Natural killer cell treated with Interleukin-12 subunit alpha and Interleukin-12 subunit beta and Interleukin-15 and Interleukin-18, amount 100 ng/mL, for 72 hours (primary cell): ENCODE measurements at places on chromosomes 1 and 21. TPM values are rescaled to one million over a fixed set of nuclear protein-coding genes. Genes with fewer than 3 reads are reported as not detected.

DNA sequence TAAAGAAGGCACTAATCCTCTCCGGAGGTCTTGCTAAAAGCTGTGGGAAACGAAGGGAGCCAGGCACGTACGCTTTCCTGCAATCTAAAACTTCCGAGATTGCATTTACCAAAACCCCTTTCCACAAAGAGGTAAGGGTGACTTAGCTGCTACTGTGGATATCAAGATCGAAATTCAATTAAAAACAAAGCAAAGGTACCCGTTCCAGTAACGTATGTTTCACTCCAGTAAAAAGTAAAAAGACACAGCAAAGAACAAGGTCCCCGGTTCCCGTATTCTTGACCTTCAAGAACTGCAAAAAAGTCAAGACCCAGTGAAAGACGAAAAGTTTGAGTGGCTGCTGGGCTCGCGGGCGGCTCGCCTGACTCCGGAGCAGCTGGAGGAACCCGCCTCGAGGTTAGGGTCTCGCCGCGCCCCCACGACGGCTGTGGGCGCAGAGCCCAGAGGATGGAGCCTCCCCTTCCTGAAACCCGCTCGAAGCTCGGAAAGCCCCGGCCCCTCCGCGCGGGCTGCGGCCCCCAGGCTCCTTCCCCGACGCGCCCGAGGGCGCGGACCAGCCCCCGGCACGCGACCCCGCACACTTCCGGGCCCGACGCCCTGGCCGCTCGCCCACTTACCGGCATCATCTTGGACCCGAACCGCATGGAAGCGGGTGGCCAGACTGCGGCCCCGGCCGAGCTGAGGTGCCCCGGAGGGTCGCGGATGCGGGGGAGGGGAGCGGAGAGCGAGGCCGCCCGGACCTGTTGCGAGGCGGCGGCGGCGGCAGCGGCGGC is 524 bp downstream of the TP53BP2 start:
- H3K27ac ChIP-seq: peak overlapping the region; percentile 98
- peak overlapping the region; percentile 94 for H3K4me3 ChIP-seq
- no peaks in the 10 kb centered on the region for H3K27me3 ChIP-seq
- H3K4me1 ChIP-seq: peaks cover 45% of the 10 kb centered on the region
- H3K36me3 ChIP-seq: peaks cover 5% of the 10 kb centered on the region
- peak; percentile 80 for DNase-seq

DNA sequence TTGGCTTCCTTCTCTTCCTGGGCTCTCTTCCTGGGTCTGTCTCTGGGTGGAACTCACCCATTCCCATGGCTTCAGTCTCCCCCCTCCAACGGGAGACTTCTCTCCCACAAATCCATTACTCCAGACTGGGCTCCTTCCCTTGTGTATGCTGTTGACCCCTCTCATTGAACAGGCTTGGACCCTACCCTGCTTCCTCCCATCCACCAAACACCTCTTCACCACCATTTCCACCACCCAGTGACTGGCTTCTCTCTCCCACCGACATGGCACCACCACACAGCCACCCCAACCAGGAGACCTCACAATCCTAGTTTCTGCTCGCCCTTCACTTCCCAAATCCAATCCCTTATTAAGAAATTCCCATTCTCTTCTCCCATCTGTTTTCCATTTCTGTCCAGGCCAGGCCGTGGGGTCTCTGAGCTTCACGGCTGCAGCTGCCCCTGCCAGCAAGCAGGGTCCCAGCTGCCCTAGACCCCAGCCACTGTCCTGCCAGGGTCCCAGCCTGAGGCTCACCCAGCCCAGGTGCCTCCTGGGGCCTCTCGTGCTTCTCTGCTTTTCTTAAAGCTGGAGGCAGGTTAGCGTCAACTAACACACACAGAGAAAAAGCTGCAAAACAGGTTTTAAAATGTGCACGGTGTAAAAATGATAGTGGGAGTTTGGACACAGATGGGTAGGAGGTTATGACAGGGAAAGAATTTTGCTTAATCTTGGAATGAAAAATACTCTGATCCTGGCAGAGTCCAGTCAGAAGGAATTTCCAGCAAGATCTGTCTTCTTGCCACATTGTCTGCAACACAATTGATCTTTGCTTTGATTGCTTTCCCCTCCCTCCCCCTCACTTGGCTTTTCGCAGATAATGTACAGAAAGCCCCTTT is 383.8 kb upstream of the VAMP3 start:
- H3K27me3 ChIP-seq: no peaks in the 10 kb centered on the region
- no peaks in the 10 kb centered on the region for H3K4me1 ChIP-seq
- H3K27ac ChIP-seq: no peak overlapping the region
- no peaks in the 10 kb centered on the region for H3K36me3 ChIP-seq
- H3K4me3 ChIP-seq: no peak overlapping the region

GRCh38 chr1:169309178-169310166 is 58.1 kb downstream of the NME7 start:
- H3K27ac ChIP-seq: peak overlapping the region; percentile 67
- no peak for DNase-seq
- H3K4me1 ChIP-seq: peaks cover 13% of the 10 kb centered on the region
- H3K36me3 ChIP-seq: peaks cover 9% of the 10 kb centered on the region
- no peaks in the 10 kb centered on the region for H3K27me3 ChIP-seq

DNA sequence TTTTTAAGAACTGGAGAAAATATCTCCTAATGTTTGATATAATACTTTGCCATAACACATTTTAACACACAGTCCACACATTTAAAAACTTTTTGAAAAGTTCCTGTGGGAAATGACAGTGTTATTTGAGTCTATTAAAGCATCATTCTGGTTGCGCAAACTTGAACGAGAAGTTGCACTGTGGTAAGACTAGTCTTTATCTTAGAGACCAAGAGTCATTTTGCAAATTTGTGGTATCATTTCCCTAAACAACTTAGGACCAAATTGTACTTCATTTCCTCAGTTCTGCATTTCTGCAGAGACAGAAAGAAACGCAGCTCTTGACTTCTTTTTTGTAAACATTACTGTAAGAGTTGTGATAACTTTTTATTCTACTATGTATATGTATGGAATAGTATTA is at the start of gene RGS18:
TSS of gene RGS18 (plus strand) at position 282 of the 400 bp plus-strand sequence. CDS start 176 bp downstream, outside the sequence.
- no peaks in the 10 kb centered on the region for H3K36me3 ChIP-seq
- peak within 1 kb of the TSS; percentile 83 for H3K27ac ChIP-seq
- H3K4me1 ChIP-seq: peaks cover 11% of the 10 kb centered on the region

GRCh38 chr21:41858466-41859296 is 20.5 kb downstream of the PRDM15 start:
- H3K4me3 ChIP-seq: no peak overlapping the region
- no peak overlapping the region for H3K27ac ChIP-seq
- H3K4me1 ChIP-seq: peaks cover 10% of the 10 kb centered on the region
- DNase-seq: no peak
- no peaks in the 10 kb centered on the region for H3K27me3 ChIP-seq

- peaks cover 26% of the 10 kb centered on the region for H3K27me3 ChIP-seq
- no peak overlapping the region for H3K4me3 ChIP-seq
- H3K4me1 ChIP-seq: peaks cover 4% of the 10 kb centered on the region
- peaks cover 4% of the 10 kb centered on the region for H3K36me3 ChIP-seq
- DNase-seq: no peak
- no peak overlapping the region for H3K27ac ChIP-seq
These were observed 556 bp upstream of the RYR2 start for GRCh38 chr1:237041461-237041794.

DNA sequence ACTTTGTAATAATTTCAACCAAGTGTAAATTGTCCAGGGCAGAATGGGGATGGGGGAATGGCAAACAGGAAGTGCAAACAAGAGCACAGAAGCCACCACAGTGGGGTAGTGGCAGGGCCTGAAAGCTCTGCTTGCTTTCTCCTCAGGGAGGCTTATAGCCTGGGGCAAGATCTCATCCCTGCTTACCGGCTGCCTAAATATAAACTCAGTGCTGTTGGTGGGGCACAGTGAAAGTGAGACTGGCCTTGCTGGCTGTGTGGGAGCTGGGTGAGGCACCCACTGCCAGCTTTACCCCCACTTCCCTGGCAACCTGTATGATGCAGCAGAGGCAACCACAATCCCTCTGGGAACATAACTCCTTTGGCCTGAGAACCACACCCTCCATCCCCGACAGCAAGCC is 15.2 kb downstream of the STYXL2 start:
- peaks cover 39% of the 10 kb centered on the region for H3K4me1 ChIP-seq
- no peak overlapping the region for H3K4me3 ChIP-seq
- no peak for DNase-seq
- H3K27ac ChIP-seq: no peak overlapping the region
- peaks cover 8% of the 10 kb centered on the region for H3K36me3 ChIP-seq
- no peaks in the 10 kb centered on the region for H3K27me3 ChIP-seq

DNA sequence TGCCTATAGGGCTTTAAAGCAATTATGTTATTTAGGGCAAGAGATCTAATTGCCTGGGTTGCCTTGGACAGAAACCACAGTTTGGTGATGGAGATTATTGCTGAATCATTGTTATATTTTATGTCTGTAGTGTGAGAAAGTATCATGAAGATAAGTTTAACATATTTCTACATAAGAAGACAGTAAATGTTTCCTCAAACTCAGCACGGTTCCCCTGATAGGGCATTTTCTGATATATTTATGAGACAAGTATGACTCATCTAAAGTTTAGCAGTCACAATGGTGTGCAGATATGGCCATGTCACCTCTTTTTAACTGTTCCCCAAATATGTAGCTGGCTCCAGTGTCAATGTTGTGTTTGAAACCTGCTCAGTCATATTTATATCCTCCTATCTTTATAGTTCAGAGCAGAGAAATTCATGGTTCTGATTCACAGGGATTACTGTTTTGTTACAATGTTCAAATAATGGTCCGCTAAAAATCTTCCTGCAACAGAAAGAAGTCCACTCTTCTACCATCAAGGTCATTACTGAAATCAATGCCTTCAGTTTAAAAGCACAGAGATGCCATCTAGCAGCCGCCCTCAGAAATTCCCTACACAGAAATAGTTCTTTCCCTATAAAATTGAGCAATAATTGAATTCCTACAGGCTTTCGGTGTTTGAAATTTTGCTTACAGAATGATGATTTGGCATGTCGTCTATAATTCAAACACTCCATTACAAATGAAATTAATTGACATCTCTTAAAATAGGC is 3.7 kb downstream of the OLFM3 start:
- H3K27me3 ChIP-seq: peaks cover 13% of the 10 kb centered on the region
- H3K27ac ChIP-seq: no peak overlapping the region
- no peaks in the 10 kb centered on the region for H3K4me1 ChIP-seq
- H3K4me3 ChIP-seq: no peak overlapping the region
- DNase-seq: no peak
- H3K36me3 ChIP-seq: no peaks in the 10 kb centered on the region

DNA sequence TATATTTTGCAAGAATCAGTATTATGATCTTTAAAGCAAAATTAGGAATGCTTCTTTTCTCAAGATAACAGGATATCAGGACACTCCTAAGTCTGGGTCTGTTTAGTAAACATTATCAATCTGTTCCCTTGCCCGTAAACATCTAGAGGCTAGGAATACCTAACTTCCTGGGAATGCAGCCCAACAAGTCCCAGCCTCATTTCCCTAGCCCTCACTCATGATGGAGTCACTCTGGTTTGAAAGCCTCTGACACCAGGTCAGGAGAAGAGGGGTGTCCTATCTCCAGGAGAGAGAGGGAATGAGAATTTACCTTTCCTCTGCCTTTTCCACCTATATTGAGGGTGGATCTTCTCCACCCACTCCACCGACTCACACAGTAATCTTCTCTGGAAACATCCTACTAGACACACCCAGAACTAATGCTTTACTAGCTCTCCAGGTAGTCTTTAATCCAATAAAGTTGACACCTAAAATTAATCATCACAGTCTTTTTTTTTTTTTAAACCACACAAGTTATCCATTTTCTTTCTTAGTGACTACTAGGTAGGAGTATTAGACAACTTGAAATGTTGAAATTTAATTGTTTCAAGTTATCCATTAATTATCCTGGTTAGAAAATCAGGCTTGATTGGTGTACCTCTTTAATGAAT is 659.3 kb downstream of the USP25 start:
- no peak for DNase-seq
- H3K4me1 ChIP-seq: no peaks in the 10 kb centered on the region
- H3K36me3 ChIP-seq: no peaks in the 10 kb centered on the region
- no peaks in the 10 kb centered on the region for H3K27me3 ChIP-seq
- no peak overlapping the region for H3K27ac ChIP-seq
- H3K4me3 ChIP-seq: no peak overlapping the region

DNA sequence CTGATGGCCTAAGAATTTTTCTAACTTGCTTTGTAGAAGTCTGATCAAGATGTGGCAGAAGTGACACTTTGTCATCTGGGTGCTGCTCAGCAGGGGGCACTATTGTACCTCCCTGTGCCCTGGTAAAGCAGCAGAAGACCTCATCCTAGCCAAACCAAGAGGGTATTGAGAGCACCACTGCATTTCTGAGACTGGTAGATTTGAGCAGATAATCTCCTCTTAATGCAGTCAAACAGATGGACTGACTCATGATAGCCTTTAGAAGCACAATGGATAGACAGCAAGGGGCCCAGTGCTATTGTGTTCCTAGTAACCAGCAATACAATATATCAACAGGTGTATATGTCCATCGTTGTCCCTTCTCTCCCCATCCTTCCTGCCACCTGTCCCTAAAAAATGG is 5.7 kb downstream of the TPM3 start:
- H3K4me3 ChIP-seq: no peak overlapping the region
- H3K36me3 ChIP-seq: peaks cover 17% of the 10 kb centered on the region
- peaks cover 3% of the 10 kb centered on the region for H3K27me3 ChIP-seq
- H3K4me1 ChIP-seq: peaks cover 13% of the 10 kb centered on the region
- no peak overlapping the region for H3K27ac ChIP-seq

DNA sequence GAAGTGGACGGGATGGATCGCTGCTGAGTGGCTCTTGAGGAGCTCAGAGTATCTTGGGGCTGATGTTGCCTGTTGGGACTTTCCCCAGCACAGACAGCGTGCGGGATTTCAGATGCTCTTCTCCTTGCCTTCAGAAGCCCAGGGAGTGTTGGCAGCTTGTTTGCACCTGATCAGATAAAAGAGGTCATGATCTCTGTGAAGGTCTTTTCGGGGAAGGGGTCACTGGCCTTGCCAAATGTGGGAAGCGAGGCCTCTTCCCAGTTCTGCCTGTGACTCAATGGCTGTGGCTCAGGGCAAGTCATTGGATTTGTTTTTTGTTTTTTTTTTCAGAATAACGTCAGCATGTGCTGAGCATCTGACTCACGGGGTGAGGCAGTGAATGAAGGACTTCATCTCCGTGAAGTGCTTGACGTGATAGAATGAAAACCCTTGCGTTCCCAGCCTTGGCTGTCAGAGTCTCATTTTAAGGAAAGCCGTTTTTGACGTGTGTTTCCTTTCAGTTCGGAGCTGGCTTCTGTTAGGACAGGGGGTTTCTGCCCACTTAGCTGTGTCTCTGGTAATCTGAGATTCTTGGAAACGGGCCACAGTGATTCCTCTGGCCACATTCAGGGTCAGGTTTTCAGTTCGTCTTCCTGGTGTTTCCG is 46.7 kb downstream of the GALNT2 start:
- no peak overlapping the region for H3K4me3 ChIP-seq
- DNase-seq: peak; percentile 32
- H3K27ac ChIP-seq: no peak overlapping the region
- no peaks in the 10 kb centered on the region for H3K27me3 ChIP-seq
- peaks cover 5% of the 10 kb centered on the region for H3K36me3 ChIP-seq

DNA sequence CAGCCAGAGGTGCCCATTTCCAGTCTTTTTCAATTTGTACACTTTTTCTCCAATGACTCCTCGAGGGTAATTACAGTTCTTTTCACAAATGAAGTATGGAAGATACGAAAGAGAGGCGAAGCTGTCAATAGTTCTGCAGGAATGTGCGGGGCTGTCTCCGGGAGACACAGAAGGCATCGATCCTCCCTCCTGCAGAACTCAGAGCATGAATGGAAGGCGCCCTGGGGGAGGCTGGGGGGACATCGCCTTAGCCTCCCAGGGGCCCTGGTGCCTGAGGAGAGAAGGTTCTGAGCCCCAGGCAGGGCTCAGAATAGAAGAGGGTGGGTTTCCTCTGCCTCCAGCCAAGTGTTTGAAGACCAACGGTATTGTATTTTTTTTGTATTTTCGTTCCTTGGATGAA is 49.7 kb upstream of the GRIK3 start:
- H3K27ac ChIP-seq: no peak overlapping the region
- peaks cover 16% of the 10 kb centered on the region for H3K27me3 ChIP-seq
- no peaks in the 10 kb centered on the region for H3K36me3 ChIP-seq
- H3K4me3 ChIP-seq: no peak overlapping the region
- H3K4me1 ChIP-seq: no peaks in the 10 kb centered on the region
- no peak for DNase-seq

CRYAA gene
- not detected for total RNA-seq

ETV3L gene
- 3.6 TPM for total RNA-seq

CYYR1 gene
- not detected for total RNA-seq
